ENCODE measurements at places on chromosomes 2 and 18.

DNA sequence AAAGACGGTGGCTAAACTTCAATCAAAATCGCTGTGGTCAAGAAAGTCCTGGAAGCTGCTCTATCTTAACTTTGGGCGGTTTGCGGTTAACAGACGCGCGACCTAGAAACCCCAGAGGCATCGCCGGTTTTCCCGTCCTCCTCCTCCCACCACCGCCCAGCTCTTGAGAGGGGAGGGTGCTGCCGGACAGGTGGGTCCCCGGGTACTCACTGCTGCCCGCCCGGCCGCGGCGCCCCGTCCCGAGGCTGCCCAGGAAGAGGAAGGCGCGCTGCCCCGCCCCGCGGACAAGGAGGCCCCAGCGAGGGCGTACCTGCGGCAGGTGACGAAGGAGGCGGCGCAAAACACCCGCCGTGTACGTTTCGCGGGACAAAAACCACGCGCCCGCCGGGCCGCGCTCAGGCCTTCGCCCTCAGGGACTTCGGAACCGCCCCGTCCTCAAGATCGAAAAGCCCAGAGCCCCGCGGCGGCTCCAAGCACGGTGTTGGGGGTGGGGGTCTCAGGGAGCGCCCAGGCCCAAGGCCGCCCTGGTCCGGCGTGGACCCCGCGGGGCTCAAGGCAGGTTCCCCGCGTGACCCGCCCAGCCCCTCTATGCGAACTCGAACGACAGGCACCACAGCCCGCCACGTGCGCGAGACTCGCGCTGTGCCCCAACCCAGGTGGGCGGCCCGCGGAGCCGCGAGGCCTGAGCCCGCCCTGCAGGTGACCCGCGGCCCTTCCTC, at the start of gene SH3YL1:
Gene SH3YL1 (minus strand): TSS at position 259 of the 719 bp plus-strand sequence. CDS start 48 bp downstream, at position 211.
- DNase-seq = peak; percentile 83

- DNase-seq = no peak
These were observed 138.4 kb upstream of the CCDC68 start for GRCh38 chr18:55097456-55098170.

DNA sequence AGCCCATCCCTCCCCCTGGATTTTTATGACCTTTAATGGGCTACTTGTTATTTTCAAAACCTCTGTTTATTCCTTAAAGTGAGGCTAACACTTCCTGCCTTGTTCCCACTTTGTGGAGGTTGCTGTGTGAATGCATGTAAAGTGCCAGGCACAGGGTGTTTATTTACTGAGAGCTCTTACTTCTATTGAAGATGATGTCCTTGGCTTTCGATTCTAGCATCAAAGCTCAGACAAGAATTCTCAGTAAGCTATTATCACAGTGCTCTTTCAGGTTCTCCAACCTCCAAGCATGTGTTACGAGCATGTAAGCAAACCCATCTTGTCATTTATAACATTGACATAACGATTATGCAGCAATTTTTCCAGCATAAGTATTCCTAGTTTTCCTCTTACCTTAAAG, 44.2 kb downstream of the DPYSL5 start:
- no peak for DNase-seq

DNA sequence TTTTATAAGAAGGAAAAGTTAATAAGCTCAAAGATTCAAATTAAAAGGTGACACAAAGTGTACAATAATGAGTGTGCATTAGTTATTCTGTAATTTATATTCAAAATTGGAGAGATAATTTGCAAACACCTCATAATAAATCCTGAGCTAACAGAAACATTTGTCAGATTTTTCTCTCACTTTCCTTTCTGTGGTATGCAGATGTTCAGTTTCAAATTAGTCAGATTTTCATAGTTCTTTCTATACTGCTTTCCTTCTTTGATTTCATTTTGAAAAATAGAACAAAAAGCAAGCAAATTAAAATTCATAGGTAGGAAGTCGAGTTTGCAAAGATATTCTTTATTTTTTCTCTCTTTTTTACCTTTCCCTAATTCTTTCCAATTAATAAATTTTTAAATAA, 1420.1 kb upstream of the NXPH2 start:
- DNase-seq = no peak

DNA sequence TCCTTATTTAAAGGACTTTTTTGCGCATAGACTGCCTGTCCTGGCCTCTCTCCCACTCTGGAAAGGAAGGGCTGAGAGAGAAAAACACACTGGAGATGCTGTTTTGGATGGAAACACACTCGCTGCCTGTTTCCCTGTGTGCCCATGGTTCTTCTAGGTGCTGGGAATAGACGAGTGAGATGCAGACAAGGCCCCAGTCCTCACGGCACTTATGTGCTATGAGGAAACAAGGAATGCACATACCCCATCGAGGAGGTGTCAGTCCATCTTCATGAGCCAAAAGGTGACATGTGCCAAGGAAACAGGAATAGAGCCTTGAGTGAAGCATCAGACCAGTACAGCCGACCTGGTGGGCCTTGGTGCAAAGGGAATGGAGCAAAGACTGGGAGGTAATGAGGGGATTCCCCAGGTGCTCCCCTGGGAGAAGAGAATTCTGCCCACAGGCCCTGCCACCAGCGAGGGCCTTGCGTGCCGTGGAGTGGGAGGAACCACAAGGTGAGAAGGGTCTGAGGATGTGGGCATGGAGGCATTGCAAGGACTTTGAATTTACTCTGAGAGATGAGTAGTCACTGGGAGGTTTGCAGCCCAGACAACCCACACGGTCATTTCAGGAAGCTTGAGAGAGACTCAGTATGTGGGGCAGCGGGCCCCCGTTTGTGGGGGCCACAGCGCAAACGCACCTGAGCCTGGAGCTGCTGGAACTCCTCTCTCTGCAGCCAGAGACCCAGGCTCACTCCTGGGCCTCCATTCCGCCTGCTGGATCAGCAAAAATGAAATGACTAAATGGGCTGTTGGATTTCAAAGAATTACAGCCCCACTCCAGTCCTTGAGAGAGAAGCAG, 197.5 kb upstream of the COPS8 start:
- no peak for DNase-seq

DNA sequence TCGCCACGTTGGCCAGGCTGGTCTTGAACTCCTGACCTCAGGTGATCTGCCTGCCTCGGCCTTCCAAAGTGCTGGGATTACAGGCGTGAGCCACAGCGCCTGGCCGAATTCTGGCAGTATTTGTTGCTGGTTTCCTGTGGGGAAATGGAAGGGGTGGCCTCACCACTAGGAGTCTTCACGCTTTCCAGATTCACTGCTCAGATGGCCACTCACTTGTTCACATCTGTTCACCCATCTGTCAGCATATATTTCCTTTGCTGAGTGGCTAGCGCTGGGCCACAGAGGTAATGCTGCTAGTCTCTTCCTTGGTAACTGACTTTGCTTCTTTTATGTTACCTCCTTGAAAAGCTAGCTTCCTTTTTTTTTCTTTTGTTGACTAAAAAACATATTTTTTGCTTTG, 27.2 kb downstream of the TMEM177 start:
- DNase-seq = peak; percentile 40

- DNase-seq = no peak
These were observed 63.0 kb downstream of the DDX1 start for GRCh38 chr2:15654727-15655073.

DNA sequence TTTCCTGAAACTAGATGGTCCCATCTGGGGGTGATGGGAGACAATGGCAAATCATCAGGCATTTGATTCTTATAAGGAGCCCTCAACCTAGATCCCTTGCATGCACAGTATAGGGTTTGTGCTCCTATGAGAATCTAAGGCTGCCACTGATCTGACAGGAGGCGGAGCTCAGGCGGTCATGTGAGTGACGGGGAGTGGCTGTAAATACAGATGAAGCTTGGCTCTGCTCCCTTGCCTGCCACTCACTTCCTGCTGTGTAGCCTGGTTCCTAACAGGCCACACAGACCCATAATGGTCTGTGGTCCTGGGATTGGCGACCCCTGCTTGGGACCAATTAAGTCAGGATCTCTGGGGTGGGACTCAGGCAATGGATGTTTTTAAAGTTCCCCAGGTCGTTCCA, 293.4 kb downstream of the ZNF521 start:
- DNase-seq = no peak

DNA sequence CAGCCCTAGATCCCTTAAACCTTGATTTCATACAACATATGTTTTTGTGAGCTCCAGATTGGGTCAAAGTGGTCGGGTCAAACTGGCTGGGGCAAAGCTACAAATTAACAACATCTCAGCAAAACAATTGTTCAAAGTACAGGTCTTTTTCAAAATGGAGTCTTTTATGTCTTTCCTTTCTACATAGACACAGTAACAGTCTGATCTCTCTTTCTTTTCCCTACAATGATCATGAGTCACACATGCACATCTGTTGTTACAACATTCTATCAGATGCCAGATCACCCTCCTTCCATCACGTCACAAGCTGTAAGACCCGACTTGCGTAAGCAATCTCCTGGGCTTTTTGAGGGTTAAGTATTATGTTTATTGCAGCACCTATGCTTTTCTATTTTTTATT, 55.1 kb downstream of the RHOB start:
- no peak for DNase-seq

DNA sequence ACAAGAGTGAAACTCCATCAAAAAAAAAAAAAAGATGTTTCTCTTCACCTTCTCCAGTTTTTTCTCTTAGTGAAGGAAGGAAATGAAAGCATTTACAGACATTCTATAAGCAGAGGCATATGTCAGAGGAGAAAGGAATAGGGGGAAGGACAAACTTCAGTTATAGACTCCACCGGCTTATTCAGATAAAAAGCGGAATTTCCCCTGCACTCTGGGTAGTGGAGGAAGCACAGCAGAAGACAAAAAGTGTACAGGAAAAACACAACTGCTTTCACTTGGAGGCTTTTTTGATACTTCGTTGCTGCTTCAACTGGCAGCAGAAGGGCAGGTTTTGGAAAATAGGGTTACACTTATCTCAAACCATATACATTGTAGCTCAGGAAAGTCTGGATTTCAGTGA, 3.2 kb upstream of the MGAT4A start:
- DNase-seq = no peak

GRCh38 chr2:172129404-172129803, 26.7 kb upstream of the DLX2 start:
- DNase-seq = no peak

DNA sequence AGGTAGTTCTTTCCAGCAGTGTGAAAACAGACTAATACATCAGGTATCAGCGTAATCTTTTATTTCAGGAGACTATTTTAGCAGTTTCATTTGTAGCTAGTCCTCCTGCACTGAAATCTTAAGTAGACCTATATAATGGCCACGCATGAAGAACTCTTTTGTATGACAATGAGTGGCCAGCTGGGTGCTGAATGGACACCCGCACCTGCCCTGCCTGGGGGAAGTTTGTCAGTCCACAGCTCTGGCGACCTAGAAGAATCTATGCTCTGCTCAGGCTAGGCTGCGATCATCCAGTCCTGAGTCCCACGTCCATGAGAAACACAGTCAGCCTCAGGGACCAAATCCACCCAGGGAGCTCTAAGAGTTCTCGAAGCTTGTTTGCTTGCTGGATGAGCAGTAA, 709.2 kb upstream of the ID2 start:
- no peak for DNase-seq

- DNase-seq = no peak
These were observed 67.9 kb downstream of the NCAPH start for GRCh38 chr2:96403481-96403880.

GRCh38 chr18:49788327-49788898, 24.9 kb downstream of the ACAA2 start:
- no peak for DNase-seq

DNA sequence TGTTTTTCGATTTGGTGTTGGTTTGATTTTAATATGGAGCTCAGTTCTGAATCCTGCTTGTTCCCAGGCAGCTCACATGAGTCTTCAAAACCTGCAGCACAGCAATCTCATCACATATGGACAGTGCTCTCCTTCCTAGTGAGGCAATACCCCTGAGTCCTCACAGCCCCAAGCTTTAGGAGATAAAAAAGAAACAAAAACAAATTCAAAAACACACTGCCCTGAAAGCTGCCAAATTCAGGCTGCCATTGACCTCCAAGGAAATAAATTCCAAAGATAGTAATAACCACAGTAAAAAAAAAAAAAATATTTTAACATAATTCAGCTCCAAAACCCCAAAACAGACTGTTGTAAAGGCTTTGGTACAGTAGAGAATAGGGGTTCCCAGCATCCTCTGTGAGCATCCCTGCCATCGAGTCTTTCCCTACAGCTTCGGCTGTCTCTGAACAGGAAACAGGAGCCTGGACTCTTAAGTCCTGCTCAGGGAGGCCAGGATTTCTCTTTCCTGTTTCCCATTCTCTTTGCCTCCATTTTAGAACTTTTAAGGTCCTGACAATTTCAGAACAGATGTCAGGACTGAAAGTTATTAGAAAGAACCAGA, 14.7 kb upstream of the SP3 start:
- no peak for DNase-seq

GRCh38 chr2:236211296-236211695, 43.1 kb upstream of the GBX2 start:
- DNase-seq = no peak

DNA sequence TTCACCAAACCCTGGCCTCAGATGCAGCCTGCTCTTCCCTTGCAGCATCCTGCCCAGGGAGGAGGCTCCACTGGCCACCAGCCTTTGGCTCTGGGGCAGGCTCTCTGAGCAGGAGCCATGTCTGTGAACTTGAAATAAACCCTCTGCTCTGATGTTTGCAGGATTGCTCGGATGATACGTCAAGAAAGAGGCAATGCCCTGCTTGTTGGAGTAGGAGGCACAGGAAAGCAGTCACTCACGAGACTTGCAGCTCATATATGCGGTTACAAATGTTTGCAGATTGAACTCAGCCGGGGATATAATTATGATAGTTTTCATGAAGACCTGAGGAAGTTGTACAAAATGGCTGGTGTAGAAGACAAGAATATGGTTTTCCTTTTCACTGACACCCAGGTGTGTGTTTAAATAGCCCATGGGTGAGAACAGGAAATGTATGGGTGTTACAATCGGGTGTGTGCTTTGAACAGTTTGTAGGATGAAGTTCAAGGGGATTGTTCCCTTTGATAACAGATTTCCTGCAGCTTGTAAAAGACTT, 177.9 kb downstream of the DNAH6 start:
- DNase-seq = no peak

- peak; percentile 94 for DNase-seq
These were observed 16.5 kb downstream of the TWIST2 start for GRCh38 chr2:238864207-238865014.

GRCh38 chr18:11548916-11549551, 60.4 kb upstream of the SLC35G4 start:
- no peak for DNase-seq

DNA sequence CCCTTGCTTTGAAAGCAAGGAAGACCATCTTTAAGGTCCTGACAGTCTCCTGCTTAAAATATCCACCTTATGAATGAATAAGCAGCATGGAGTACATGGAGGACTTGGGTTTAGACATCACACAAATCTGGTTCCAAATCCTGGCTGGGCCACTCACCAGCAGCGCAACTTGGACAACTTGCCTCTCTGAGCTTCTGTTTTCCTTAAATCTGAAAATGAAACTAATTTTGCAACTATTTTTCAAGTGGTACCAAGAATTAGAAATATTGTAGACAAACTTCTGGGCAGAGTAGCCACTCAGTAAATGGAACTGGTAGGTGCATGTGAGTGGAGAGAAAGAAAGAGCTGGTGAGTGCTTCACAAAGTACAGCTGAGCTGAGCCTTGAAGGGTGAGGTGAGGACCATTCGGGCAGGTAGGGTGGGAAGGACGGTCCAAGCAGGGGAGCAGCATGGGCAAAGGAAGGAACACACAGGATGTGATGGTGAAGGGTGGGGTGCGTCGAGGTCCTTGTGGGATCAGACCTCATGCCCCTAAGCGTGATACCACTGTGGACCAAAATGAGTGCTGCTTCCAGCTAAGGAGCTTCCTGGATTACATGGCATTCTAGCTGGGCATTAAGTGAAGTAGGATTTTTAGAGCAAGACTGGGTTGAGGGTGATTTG, 14.4 kb upstream of the TET3 start:
- no peak for DNase-seq
